ENCODE measurements at places on chromosomes 4 and X.

DNA sequence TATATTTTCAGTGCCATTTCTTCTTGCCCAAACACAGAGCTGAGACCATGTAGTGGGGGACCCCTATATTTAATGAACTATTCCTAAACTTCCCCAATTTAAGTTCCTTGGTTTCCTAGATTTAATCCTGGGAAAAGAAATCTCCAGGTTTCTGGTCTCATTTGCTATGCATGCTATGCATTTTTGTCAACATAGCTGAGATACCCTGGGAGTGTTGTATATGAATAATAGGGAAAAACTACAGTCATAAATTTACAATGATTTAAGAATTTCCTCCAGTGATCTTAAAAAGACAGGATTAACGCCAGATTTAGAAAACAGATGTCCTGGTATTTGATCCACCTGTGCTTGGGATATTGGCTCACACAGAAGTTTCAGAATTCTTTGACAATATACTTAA is 136.8 kb upstream of the RAPGEF2 start:
- no peak for DNase-seq

DNA sequence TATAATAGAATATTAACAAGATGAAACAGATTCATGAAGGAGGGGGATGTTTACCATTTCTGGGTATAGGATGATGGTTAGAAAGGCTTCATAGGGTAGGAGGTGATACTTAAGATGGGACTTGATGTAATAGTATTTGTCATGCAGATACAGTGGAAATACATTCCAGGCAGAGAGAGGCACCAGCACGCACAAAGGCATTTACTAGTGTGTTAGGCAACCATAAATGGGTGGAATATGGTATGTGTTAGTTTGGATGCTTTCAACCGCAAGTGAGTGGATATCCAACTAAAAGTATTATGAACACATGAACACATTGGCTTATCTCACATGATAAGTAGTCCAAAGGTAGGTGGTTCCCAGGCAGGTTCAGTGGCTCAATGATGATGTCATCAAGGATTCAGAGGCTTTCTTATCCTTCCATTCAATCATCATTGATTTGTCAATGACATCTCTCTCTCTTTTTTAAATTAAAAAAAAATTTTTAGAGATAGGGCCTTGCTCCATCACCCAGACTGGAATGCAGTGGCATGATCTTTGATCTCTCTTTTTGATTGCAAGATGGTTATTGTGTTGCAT is 12.7 kb upstream of the STARD8 start:
- no peak for DNase-seq

DNA sequence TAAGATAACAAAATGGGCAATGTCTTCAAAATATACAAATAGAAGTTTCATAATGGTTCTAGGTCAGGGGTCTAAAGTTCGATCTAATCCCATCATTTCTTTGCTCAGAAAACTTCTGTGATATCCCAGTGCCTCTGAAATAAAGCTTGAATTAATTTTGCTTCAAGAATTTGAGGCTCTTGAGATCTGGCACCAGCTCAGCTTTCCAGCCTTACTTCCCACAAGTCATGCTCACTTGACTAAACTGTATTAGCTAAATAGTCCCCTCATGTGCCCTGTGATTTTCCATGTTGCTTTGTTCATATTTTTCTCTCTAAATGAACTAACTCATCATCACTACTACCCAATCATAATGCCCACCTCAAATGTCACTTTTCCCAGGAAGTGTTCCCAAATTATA is 50.8 kb upstream of the MBNL3 start:
- no peak for DNase-seq

GRCh38 chr4:23135792-23136645 is 443.3 kb downstream of the GBA3 start:
- DNase-seq: peak; percentile 47

DNA sequence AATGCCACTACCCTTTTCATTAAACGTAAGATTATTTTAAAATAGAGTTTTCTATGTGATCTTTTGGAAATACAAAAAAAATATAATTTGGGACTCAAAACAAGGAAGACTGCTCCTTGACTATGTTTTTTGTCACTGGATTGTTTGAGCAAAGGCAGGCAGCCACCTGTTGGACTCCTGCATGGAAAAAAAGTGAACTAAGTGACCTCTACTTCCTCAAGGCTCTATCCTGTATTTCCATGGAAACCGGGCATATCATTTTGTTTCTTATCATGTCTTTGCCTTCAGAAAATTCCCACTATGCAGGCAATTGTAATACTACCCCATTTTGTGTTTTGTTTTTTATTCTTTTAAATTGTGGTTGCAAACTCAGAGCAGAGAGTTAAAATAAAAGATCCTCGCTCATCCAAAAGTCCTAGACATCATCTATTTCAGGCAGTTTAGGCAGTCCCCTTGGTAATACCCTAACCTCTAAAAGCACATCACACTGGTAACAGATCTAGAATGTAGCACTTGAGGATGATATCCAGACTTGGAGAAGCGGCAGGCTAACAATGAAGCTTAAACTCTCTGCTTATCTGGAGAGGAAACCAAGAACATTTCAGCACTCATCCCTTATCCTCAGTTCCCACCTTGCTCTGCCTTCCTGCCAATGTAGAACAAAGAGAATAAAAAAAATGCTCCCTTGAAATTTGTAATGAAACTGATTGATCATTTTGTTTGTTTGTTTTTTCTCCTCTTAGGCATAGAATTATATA is 165.7 kb downstream of the BANK1 start:
- no peak for DNase-seq

Measured in NCI-H1105 (cell line).